ENCODE measurements at places on chromosomes 16 and 17.

DNA sequence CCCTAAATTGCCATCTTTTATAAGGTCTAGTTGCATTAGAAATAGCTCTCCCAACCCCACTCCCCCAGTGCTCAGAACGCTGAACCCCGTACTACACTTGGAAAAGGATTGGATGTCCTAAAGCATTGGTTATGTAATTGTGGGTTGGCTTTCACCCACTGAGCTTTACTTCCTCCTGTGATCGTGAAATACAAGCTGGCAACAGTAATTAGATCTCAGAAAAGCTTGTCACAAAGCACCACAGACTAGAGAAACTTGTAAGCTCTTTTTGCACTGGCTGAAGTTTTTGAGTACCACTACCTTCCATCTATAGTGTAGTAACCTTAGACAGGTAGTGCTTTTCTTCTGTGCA, 54.4 kb downstream of the SIAH1 start:
- no peak for DNase-seq

DNA sequence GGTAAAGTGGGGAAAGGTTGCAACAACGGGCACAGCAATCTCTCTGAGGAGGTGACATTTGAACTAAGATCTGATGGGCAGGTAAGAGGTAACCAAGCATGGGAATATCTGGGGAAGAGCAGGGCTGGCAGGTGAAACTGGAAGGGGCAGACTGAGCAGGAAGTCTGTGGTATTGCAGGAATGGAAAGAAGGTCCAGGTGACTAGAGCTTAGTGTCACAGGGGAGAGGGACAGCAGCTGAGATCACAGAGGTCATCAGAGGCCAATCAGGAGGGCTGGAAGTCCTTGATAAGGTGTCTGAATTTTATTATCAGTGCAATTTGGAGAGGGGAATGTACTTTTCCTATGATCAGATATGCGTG, 73.3 kb upstream of the DHX40 start:
- DNase-seq: no peak

DNA sequence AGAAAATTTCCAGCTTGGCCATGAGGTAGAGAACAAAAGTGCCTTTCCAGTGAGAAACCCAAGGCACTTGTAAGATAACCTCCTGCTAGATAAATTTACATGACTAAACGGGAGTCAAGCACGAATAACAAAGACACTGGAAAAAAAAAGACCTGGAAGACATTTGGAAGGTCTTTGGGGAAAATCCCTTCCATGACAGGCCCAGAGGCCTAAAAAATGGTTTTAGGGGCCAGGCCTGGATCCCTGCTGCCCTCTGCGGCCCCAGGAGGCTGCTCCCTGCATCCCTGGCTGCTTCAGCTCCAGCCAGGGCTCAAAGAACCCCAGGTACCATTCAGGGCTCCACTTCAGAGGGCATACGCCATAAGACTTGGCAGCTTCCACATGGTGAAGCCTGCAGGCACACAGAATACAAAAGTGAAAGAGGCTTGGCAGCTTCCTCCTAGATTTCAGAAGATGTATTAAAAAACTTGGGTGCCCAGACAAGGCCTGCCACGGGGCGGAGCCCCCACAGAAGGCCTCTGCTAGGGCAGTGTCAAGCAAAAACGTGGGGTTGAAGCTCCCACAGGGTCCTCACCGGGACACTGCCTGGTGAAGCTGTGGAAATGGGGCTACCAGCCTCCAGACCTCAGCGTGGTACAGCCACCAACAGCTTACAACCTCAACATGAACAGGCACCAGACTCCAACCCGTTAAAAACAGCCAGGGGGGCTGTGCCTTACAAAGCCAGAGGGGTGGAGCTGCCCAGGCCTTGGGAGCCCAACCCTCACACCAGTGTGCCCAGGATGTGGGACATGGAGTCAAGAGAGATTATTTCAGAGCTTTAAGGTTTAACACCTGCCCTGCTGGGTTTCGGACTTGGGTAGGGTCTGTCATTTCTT, 77.1 kb downstream of the SDK2 start:
- no peak for DNase-seq

DNA sequence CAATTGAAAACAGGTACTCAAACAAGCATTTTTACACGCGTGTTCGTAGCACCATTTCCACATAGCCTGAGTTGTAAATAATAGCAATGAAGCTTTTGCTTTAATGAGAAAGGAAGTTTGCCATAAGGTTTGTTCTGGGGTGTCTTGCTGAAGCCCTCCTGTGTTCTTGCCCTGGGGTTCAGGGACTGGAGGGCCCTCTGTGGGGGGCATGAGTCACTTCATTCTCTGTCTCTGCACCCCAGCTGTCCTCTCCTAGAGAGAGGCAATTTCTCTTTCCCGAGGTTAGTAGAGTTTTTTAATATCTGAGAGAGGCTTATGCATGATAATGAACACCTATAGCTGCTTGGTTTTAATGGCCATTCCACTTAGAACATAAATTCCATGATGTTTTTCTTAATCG, 9.6 kb downstream of the AFMID start:
- DNase-seq: no peak

GRCh38 chr16:55713103-55713502, 57.3 kb downstream of the SLC6A2 start:
- DNase-seq: no peak

GRCh38 chr16:66457888-66458287, 30.8 kb downstream of the BEAN1 start:
- DNase-seq: no peak

Measured in cortex of kidney (tissue), 1 donor.